ENCODE measurements at places on chromosomes 2 and 18.

DNA sequence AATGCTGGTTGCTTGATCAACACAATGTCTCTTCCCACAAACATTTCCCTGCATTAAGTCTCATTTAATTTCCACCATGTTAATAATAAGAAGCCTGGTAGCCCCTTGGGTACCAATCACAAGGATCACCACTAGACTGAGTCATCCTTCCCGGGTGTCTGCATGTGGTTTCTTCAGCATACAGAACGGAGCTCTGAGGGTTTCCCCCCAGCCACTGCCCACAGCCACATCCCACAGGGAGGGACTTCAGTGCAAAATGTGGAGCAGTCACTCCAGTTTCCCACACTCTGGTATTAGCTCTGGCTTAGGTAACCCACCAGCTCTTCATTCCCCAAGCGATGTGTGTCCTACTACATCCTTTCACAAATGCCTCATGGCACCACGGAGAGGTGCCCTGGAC, 42.7 kb upstream of the POLE4 start:
- H3K36me3 ChIP-seq = no peaks in the 10 kb centered on the region
- no peaks in the 10 kb centered on the region for H3K27me3 ChIP-seq
- DNase-seq = no peak
- no peak overlapping the region for H3K4me3 ChIP-seq

DNA sequence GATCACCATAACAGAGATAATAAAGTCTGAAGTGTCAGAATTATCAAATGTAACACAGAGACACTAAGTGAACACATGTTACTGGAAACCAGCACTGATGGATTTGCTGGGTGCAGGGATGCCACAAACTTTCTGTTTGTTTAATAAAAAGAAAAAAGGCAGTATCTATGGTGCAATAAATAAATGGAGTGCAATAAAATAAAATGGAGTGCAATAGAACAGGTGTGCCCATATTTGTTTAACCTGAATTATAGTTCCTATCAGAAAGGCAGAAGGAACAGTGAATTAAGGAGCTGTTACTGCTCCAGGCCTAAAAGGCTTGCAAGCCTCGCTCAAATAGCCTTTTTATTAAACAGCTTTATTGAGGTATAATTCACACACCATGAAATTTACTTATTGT, 81.0 kb upstream of the KIDINS220 start:
- H3K27me3 ChIP-seq = no peaks in the 10 kb centered on the region
- H3K27ac ChIP-seq = no peak overlapping the region
- H3K4me1 ChIP-seq = no peaks in the 10 kb centered on the region

GRCh38 chr2:60033325-60033724, 520.1 kb downstream of the BCL11A start:
- no peaks in the 10 kb centered on the region for H3K36me3 ChIP-seq
- no peaks in the 10 kb centered on the region for H3K27me3 ChIP-seq
- H3K4me1 ChIP-seq = no peaks in the 10 kb centered on the region
- DNase-seq = no peak
- H3K4me3 ChIP-seq = no peak overlapping the region

GRCh38 chr18:40431071-40431985, 1523.7 kb upstream of the PIK3C3 start:
- DNase-seq = no peak
- H3K4me3 ChIP-seq = no peak overlapping the region
- H3K36me3 ChIP-seq = no peaks in the 10 kb centered on the region
- no peaks in the 10 kb centered on the region for H3K4me1 ChIP-seq
- H3K27me3 ChIP-seq = no peaks in the 10 kb centered on the region

DNA sequence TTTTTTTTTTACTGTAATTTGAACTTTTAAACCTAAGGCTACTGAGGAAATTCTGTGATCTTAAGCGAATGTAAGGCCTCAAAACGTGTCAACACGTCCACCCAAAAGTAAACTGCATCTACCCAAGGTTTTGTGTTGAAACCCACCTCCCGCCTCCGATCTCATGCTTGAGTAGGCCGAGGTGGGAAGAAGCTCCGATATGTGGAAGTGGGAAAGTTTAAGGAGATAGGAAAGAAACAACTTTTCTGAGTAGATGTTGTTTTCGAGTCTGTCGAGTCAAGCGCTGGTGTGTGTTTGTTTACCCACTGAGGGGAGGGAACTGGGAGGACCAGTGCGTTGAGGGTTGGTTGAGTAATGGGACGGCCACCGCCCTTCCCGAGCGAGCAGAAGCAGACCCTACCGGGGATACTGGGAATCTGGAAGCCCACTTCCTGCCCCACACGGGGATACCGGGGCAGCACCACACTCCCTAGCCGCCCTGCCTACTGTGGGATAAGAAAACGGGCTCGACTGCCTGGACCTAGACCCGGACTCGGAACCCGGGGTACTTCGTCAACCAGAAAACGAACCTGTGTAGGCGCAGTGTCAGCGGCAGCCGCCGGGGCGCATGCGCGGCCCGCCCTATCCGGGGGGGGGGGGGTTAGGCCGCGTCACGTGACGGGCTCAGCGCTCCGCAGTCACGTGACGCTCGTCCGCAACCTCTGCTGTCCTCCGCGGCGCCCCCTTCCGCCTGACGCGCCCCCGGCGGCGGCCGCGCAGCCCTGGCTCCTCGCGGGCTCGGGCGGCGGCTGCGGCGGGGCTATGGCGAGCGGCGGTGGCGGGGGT, at the start of gene RETREG2:
RETREG2 (plus strand) TSS at position 724 of the 825 bp plus-strand sequence; CDS start at position 802, 78 bp downstream.
- peak; percentile 63 for DNase-seq
- peaks cover 30% of the 10 kb centered on the region for H3K4me1 ChIP-seq
- H3K36me3 ChIP-seq = peaks cover 48% of the 10 kb centered on the region
- H3K27me3 ChIP-seq = no peaks in the 10 kb centered on the region

All from esophagus squamous epithelium (tissue), 5 donors.